NCI-H446 (cell line): ENCODE measurements at places on chromosomes 1 and 21.

DNA sequence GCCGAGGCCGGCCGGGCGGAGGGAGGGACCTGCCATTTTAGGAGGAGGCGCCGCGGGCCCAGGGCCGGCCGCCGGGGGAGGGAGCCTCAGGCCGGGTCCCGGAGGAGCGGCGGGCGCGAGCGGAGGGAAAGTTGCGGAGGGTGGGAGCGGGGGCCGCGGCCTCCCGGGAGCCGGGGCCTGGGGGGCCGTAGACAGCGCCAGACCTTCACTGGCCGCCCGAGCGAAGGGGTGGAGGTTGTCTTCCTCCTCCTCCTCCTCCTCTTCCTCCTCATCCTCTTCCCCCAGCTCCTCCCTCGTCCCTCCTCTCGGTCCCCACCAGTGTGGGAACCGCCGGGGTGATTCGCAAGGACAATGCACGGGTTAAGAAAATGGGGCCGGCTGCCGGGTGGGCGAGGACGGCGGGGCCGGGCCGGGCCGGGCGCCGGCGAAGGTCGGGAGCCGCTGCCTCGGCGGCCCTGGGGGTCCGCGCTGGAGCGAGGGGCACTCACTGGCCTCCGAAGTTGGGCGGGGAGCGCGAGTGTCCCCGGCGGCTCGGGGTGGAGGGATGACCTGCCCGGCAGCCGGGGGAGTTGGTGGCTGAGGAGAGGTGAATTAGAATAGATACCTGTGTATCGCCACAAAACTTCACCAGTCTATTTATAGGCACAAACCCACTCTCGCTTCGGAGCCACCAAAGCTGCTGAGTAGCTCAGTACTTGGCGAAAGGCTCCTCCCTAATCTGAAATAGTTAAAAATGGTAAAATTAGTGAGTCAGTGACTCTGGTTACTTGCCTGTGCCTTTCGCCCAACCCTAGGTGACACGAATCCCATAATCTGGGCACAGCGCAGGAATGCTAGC lies 1.3 kb downstream of the DYRK1A start:
- no peak for DNase-seq

DNA sequence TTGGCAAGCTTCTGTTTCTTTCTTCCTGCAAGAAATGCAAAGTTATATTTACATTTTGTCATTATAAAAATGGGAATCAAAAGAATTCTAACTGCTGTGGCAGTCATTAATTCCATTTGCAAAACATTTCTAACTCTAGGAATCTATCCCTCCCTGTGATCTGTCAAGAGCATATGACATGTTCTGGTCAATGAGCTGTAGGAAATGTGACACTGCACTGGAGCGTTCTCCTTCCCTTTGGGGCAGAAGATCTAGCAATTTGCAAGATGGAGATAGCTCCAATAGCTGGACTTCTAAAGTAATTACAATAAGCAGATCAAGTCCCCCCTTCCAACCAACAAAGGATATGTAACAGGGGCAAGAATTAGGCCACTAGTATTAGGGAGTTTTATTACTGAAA lies 6.3 kb downstream of the TOMM20 start:
- DNase-seq = no peak

GRCh38 chr1:71667216-71667615 lies 586.4 kb upstream of the ZRANB2 start:
- DNase-seq = peak; percentile 28

DNA sequence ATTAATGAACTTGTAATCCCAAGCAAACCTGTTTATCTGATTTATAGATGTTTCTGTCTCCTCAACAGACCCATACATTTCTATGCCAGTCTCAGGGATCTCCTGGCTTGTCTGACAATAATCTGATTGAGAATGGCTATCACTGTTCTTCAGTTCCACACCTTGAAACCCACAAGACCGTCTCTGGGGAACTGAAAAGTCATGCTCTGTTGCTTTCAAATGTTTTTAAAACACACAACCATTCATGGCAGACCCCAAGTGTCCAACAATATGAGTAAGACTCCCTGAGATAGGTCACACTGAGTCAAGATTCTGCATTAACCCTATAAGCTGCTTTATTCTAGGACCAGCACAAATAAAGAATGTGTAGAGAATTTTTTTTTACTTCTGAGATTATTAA lies 611.2 kb upstream of the PLXNA2 start:
- no peak for DNase-seq

DNA sequence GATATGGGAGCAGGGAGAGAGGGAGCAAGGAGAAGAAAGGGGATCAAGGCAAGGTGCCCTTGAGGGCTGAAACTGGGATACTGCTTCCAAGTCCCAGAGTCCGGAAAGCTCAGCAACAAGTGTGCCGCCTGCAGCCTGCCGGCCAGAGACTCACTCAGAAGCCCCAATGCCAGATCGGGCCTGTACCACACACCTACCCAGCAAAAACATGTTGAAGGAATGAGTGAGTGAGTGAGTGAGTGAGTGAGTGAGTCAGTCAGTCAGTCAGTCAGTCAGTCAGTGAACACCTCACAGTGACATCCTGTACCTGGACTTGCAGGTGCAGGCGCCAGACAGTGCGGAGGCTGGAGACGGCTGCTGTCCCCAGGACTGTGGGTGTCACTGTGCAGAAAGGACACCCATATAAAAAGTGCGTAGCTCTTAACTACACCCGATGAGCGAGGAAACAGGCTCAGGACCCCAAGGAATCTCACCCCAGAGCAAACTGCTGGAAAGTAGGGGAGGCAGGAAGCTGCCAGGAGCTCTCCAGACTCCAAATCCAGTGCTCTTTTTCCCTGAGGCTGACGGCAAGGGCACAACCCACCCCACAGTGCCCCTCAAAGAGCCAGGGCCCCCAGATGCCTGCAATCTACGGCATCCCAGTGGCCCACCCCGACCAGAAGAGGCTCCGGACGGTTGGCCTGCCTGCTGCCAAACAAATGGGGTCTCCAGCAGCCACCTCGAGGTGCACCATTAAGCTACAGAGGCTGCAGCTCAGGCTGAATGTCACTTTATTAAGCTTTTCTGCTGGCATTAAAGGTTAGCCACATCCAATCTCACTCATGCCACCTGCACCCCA lies 261.7 kb downstream of the NPHP4 start:
- DNase-seq = no peak

DNA sequence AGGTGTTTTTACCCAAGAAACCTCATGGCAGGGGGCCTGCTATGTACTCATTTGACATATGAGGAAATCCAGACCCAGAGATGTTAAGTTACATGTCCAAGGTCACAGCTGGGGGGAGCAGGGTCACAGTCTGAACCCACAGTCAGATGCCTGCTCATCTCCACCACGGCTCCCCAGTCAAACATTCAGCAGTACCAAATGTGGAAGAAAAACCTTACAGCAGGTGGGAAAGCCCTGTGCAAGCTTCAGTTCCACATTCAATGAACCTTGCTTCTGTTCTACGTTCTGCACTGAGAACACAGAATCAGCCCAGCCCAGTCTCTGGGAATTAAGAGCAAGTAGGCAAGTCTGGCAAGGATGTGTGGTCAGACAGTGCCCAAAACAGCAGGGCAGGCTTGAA lies 35.2 kb downstream of the LRP8 start:
- no peak for DNase-seq

DNA sequence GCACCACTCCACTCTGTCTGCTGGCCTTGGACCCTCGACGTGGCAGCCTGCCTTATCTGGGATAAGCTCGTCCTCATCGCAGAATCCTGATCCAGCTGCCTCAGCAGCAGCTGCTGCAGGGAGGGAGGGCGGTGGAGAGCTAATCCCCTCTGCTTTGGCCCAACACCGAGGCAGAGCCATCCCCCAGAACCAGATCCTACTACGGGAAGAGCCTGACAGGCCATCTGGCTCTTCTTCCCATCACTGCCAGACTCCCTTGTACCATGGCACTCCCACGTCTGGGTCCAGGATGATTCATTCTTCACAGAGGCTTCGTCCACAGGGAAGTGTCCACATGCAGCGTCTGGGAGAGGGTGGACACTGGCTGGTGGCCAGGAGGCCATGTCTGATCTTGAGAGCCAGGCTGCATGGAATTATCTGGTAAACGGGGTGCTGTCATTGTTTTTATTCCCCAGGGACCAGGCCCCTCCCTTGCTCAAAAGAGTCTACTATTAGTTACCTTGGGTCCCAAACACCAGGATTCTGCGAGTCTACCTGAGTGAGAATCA lies 14.6 kb upstream of the PKP1 start:
- DNase-seq = peak; percentile 28

- DNase-seq = no peak
Observed at GRCh38 chr1:162030759-162031280, 7.2 kb upstream of the OLFML2B start.

DNA sequence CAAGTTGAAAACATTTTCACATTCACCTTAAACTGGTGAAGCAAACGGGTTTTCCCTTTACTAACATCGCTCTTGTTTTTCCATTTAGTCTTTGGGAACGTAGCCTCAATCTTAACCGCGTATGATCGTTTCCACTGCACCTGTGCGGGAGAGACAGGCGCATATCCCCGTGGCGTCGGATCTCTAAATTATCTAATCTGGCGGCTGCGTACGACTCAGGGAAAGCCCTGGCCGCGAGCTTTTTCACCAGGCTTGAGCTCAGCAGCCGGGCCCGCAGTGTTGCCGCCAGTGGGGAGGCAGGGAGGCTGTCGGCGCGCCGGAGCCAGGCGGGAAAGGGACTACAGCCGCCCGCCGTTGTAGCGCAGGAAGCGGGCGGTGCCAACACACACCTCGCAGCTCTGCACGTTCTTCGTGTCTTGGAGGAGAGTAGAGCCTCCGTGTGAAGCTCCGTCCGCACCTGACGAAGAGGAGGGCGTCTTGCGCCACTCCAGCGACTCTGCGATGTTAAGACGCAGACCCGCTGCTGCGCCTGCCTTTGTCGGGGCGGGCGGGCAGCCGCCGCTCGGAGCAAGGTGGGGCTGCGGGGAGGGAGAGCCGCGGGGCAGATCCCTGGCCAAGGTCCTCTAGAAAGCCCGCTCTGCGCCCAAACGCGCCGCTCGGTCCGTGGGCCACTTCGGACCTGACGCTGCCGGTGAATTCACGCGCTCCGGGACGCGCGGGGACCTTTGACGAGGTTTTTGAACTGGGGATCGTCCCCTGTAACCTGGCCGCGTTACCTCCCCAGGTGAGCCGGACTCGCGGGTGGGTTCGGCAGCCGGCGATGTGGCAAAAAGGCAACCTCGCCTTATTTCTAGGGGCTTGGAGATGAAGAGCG lies 18.5 kb upstream of the TBX15 start:
- DNase-seq = no peak

- DNase-seq = peak; percentile 54
Observed at GRCh38 chr1:17826165-17826488, 71.0 kb downstream of the ACTL8 start.

- peak; percentile 74 for DNase-seq
Observed at GRCh38 chr1:205488074-205488723, 16.3 kb upstream of the CDK18 start.

DNA sequence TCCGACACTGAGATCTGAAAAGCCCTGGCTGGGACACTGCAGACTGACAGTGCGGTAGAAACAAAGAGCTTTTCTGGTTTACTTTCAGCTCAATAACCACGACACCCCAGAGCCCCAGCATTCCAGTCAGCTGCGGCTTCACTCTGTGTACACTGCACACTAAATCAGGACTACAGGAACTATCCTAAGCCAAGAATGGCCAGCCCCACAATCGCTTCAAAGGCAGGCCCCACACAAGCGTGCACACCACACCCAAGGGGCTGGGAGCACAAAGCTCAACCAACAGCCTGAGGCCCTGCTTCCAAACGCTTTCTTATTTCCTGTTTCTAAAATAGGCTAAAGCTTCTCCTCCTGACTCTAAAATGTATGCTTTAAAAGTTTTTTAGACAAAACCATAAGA lies 28.4 kb downstream of the URB1 start:
- no peak for DNase-seq

- no peak for DNase-seq
Observed at GRCh38 chr21:36706951-36707762, 8.2 kb downstream of the SIM2 start.

GRCh38 chr1:206135248-206135647 lies 18.1 kb upstream of the AVPR1B start:
- DNase-seq = no peak

DNA sequence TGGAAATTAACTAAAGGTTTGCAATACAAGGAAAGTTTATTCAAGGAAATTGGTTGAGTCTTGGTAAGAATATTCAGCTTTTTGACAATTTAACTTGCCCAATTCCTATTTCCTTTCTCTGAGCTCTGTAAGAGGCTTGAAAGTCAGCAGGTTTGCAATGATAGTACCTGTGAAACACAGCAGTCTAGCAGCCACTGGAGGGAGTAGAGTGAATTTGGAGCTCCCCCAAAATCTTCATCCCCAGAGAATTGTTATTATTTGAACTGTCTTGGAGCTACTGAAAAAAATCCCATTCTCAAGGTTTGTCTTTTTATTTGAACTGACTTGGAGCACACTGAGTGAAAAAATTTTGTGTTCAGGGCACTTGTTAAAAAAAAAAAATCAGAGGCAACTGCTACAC lies 654.2 kb upstream of the PKN2 start:
- no peak for DNase-seq

GRCh38 chr1:2630498-2631135 lies 2.2 kb downstream of the MMEL1 start:
- DNase-seq = no peak

- DNase-seq = no peak
Observed at GRCh38 chr1:156336242-156336641, 1.9 kb downstream of the CCT3 start.

DNA sequence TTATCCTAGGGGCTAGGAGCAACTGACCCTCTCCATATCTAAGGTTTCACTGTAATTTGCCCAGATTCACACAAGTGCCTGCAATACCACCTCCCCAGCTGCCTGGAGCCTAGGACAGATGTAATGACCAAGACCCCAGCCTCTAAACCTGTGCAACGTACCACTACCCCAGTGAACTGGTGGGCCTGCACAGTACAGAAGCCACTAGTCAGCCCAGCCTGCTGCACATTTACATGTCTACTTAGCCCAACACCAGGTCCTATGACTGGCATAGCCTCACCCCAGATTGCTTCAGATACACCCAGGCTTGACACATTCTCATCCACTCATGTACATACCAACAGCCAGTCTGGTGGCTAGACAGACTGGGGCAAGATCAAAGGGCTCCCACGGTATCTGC lies 1336.6 kb downstream of the BRINP3 start:
- DNase-seq = no peak

GRCh38 chr1:2091611-2092604 lies 41.7 kb downstream of the PRKCZ start:
- DNase-seq = no peak

GRCh38 chr1:177106614-177107365 lies 57.7 kb downstream of the ASTN1 start:
- DNase-seq = no peak

GRCh38 chr1:3419415-3420204 lies 34.9 kb upstream of the ARHGEF16 start:
- no peak for DNase-seq

- no peak for DNase-seq
Observed at GRCh38 chr1:83493633-83494032, 505.3 kb downstream of the TTLL7 start.

- DNase-seq = no peak
Observed at GRCh38 chr1:205542367-205542766, 37.9 kb downstream of the CDK18 start.

DNA sequence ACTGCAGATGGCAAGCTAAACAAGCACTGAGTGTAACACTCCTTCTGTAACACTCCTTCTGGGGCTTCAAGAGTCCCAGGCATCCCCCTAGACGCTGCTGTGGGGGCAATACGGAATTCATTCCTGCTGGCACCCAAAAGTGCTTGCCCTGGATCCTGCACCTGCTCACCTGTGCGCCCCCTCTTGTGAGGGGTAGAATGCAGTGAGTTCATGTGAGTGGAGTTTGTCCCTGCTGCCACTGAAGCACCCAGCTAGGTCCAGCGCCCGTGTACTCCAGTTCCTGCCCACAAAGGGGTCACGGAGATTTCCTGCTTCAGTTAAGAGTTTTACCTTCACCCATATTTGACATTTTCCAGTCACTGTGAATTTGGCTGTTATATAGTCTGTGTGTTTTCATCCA lies 130.0 kb downstream of the SNX7 start:
- DNase-seq = no peak

GRCh38 chr21:32359719-32360260 lies 33.0 kb downstream of the URB1 start:
- DNase-seq = no peak
